T-helper 2 cell (primary cell): ENCODE measurements at places on chromosomes 6 and 20.

DNA sequence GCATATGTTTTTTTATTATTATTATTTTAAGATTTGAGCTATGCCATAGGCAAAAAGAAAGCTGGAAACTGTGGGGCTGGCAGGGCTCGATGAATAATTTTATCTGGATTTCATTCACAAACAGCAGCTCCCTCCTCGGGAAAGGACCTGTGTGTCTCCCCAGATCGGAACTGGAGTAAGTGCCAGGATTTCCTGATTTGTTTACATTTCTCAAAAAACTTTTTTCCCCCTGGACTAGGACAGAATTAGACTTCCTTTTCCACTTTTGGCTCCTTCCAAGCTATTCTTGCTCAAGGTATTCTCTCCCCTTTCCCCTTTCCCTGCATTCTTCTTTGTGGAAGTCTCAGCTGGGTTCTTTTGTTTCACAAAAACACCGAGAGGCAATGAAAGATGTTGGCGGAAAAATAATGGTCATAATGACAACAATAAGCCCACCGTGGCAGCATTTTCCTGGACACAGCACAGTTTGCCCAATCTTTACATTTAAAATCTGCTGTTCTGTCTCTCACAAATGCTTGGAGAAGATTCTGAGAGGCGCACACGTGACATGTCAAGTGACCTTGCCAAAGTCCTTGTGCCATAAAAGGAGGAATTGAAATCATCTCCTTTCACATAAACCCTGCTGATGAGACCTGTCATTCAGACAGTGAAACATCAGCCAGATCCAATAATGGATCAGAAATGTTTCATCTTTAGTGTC, 85.8 kb upstream of the PREP start:
- no peak for DNase-seq

- no peak for DNase-seq
These were observed 596.0 kb downstream of the EPM2A start for GRCh38 chr6:145139140-145139850.

GRCh38 chr6:53369876-53370515, 21.2 kb upstream of the ELOVL5 start:
- no peak for DNase-seq

- no peak for DNase-seq
These were observed 13.4 kb downstream of the DCBLD1 start for GRCh38 chr6:117495869-117496268.

GRCh38 chr20:58021481-58021880, 207.0 kb downstream of the ANKRD60 start:
- DNase-seq: no peak

DNA sequence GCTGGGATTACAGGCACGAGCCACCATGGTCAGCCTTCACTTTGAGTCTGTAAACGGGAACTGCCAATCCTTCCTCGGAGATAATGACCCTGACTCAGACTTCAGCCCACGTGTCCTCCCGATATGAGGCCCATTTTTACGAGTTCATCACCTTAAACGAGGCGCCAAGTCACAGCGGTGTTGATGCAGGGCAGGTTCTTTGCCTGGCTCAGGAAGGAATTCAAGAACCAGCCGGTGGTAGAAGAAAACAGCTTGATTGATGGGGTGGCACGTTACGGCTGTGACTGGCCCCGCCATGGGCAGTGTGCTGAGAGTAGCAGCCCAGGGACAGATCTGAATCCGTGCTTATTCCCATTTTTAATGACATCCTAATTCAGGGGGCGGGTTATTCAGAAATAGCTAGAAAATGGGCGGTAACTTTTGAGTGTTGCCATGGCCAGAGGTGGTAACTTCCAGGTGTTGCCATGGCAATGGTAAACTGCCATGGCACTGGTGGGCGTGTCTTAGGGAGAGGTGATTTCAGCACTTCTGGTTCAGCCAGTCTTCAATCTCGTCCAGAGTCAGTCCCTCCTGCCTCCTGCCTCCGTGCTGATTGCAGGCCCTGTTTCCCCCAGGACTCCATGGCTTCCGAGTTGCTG, 9.1 kb upstream of the MAP1LC3A start:
- DNase-seq: no peak

- DNase-seq: no peak
These were observed 26.3 kb upstream of the FYN start for GRCh38 chr6:111899531-111899930.

GRCh38 chr6:155882527-155883333, 427.1 kb upstream of the NOX3 start:
- no peak for DNase-seq

DNA sequence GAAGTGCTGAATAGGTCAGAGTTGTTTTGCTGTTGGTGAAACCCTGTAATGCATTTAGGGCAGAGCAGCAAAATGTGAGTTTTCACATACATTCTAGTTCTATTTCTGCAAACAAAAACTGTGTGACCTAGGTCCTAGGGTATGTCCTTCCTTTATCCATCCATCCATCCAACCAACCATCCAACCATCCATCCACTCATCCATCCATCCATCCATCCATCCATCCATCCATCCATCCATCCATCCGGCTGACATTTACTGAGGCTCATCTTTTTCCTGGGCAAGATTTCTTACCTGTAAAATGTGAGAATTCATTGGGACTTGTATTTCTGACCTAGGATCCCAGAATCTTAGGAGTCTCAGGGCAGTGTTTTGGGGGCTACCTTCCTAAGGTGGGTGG, 14.5 kb downstream of the PNPLA1 start:
- DNase-seq: no peak

GRCh38 chr6:11229655-11230046, 2.8 kb downstream of the NEDD9 start:
- DNase-seq: no peak

- DNase-seq: no peak
These were observed 85.3 kb downstream of the SYCP2 start for GRCh38 chr20:59848182-59848581.

- DNase-seq: no peak
These were observed 34.6 kb upstream of the TMEM244 start for GRCh38 chr6:129895692-129896091.

GRCh38 chr20:32391003-32391402, 32.9 kb downstream of the ASXL1 start:
- no peak for DNase-seq

- no peak for DNase-seq
These were observed 3.4 kb downstream of the TEAD3 start for GRCh38 chr6:35493307-35493983.

GRCh38 chr6:160036790-160037206, 67.9 kb downstream of the IGF2R start:
- DNase-seq: no peak

DNA sequence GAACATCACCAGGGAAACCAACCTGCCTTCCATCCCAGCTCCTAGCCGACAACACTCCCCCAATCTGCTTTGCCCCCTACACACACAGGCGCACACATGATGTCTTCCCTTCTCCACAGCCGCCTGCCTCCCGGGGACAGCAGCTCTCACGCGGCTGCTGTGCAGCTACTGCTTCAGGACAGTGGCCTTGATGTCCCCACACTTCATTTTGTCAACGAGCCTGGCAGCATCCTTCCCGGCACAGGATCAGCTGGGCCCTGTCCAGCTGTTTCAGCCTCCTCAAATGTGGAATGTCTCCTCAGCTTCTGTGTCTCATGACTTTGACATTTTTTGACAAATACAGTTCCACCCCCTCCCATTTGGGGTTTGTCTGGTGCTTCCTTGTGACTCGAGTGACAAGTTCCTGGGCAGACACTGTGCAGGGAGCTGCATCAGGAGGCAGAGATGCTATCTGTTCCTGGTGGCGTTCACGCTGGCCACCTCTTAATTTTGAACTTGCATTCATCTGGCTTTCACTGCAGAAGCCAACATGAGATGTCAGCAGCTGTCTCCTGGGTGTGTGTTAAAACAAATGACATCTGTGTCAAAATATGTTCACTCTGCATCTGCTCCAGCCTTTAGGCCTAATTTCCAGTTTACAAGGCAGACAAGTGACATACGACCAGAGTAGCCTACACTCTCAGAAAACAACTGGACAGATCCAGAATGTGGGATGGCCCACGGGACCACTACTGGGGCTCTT, 57.2 kb downstream of the GINS1 start:
- no peak for DNase-seq

- no peak for DNase-seq
These were observed 8.9 kb downstream of the SMLR1 start for GRCh38 chr6:130836055-130836640.

DNA sequence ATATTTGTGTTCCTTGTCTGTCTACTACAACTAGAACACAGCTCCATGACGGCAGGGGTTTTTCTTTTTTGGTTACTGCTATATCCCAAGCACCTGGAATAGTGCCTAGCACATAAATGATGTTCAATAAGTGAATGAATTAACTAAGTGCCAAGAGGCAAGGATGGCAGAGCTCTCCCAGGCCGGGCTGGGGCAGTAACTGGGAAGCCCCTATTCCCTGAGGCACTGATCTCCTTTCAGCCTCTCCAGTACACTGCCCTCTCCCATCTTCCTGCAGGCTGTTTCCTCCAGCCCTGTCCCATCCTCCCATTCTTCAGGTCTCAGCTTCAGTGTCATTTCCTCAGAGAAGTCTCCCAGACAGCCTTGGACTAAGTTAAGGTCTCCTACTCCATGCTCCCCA, 29.0 kb upstream of the SPDEF start:
- no peak for DNase-seq

DNA sequence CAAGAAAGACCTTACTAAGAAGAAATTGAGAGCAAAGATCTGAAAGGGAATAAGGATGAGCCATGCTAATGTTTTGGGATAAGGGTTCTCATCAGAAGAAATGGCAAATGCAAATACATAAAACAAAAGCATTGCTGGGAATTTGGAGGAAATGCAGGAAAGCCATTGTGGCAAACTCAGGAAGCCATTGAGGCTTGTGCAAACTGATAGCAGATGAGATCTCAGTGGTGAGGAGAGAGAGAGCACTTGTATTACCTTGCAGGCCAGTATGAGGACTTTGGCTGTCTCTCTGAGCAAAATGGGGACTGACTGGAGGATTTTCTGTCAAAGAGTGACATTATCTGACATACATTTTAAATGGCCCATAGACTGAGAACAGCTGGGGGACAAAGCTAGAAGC, 103.0 kb downstream of the ADGRB3 start:
- no peak for DNase-seq

- no peak for DNase-seq
These were observed 12.8 kb downstream of the NHSL1 start for GRCh38 chr6:138486249-138487101.

DNA sequence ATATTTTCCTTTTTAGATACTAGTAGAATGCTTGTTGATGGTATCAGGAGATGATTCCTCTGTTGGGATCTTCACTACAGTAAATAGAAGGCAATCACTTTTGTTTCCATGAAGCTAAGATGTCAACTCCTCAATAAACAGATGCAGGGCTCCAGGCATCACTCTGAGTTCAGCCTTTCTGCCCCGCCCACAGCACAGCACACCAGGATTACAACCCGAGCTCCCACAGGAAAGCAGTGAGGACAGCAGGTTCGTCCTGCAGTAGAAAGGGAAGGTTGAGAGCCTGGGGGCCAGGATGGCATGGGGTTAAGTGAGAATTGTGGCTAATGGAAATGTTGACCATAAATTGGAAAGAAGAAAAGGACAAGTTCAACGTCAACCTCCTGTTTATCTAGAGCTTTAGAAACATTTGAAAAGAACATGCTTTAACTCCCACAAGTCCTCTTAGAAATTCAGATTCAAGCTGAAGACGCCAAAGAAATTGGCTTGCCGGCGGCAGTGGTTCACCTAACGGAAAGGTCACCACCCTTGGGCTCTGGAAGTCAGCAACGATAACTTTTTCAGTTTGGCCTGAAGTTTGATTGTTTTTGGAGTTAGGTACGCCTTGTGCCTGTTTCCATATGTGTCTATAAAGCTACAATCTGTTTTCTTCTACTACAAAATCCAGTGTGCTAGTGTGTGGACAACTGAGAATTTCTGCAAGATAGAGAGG, 144.4 kb upstream of the PDE10A start:
- DNase-seq: no peak

- DNase-seq: peak; percentile 44
These were observed 2.5 kb upstream of the HEY2 start for GRCh38 chr6:125746731-125747588.

GRCh38 chr20:56412473-56412790, 372 bp downstream of the CASS4 start:
- DNase-seq: no peak

GRCh38 chr6:138971601-138972000, 16.5 kb downstream of the REPS1 start:
- DNase-seq: no peak

- DNase-seq: no peak
These were observed 915.1 kb upstream of the MAP3K7 start for GRCh38 chr6:91501930-91502329.

DNA sequence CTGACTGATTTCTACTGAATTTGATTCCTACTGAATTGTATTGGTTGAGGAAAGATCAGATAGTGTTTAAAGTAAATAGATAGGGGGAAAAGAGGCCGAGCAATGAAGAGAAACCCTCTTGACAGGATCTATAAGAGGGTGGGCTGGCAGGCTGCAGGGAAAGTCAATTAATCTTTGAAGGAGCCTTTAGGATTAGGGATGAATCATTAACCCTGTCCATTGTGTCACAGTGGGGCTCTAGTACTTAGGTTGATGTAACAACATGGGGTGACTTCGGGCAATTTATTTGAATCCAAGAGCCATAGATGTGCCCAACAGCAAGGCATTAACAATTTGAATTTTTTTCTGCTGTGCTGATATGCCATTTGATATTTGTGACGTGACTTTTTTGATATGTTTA, 7.5 kb downstream of the RFX6 start:
- no peak for DNase-seq

- no peak for DNase-seq
These were observed 137.5 kb upstream of the SHLD1 start for GRCh38 chr20:5612581-5613301.

- no peak for DNase-seq
These were observed 70.4 kb downstream of the DOK5 start for GRCh38 chr20:54545676-54546358.

DNA sequence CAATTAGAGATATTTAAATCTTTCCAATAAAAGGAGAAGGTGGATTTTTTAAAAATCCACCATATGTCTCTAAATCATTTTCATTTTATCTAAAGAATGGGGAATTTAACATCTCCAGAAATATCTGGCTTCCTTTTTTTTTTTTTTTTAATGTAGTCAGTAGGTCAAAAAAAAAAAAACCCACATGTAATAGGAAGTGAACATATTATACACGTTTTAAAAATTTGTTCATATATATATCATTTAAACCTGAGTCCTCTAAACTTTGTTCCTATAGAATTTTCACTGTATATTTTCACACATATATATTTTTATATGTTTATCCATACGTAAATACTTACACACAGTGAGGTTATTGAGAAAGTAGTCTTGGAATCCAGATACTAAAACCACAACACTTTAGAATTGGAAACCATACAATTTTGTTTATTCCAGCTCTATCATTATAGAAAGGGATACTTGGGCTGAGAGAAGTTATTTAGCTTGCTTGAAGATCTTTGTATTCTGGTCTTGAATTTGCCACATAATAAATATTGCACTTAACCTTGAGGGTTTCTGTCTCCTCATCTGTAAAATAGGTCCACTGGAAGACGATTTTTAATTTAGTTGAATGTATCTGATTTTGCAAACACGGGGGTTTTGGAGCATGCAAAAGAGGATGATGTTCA, 62.1 kb upstream of the ZNF217 start:
- no peak for DNase-seq
